ENCODE measurements at places on chromosomes 5 and 9.

- no peak for DNase-seq
Measured at GRCh38 chr9:84413301-84413700, 72.7 kb upstream of the SLC28A3 start.

DNA sequence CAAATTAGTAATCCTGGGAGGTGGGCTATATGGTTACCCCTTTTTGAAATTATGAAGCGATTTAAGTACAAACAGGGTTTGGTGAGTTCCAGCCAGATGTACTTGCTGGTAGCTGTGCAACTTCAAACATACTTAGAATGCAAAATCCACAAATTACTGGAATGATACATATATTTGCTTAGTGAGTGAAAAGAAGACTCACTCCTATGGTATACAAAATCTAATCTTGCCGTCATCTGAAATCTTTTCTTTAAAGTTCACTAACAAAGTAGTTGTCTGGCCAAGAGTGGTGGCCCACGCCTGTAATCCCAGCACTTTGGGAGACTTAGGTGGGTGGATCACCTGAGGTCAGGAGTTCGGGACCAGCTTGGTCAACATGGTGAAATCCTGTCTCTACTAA, 64.9 kb upstream of the TJP2 start:
- no peak for DNase-seq

DNA sequence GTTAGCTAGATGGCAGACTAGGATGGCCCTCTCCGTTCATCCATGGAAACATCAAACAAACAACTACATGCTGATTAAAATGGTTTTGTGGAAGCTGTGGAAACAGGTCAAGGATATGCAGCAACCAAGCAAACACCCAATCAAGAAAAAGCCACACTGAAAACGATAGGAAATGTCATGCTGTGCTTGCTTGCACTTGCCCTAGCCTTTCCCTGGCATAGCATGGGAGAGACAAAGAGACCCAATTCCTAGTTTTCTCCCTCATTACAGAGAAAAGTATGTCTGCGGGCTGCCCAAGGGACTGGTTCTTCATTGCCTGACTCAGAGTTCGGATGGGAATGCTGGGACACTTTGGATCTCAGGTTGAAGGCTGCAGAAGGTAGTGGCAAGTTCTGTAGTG, 98.7 kb downstream of the FANCC start:
- no peak for DNase-seq

DNA sequence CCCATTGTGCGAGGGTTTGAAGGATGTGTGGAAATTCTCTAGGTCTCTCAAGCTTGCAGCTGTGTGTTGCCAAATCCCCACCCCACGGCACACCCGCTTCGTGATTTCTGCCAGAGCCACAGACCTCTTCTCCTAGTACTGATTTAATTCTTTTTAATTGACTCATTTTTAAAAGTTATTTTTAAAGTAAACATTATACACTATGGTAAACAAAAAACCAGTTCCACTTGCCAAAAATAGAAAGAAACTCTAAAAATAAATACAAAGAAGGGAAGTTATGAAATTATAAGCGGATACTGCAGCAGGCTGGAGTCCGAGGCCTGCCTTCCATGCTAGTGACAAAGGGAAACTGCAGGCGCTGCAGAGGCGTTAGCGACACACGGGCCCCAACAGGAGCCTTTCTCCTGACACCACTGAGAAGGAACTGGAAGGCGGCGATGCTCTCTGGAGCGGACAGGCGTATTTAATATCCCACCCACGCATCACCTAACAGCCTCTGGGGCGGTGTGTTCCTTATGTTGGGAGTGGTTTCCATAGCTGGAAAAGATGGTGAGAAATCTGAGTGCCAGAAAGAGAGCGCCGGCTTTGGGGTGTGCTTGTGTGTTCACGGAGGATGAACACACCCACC, 122.5 kb downstream of the COL23A1 start:
- DNase-seq: no peak

DNA sequence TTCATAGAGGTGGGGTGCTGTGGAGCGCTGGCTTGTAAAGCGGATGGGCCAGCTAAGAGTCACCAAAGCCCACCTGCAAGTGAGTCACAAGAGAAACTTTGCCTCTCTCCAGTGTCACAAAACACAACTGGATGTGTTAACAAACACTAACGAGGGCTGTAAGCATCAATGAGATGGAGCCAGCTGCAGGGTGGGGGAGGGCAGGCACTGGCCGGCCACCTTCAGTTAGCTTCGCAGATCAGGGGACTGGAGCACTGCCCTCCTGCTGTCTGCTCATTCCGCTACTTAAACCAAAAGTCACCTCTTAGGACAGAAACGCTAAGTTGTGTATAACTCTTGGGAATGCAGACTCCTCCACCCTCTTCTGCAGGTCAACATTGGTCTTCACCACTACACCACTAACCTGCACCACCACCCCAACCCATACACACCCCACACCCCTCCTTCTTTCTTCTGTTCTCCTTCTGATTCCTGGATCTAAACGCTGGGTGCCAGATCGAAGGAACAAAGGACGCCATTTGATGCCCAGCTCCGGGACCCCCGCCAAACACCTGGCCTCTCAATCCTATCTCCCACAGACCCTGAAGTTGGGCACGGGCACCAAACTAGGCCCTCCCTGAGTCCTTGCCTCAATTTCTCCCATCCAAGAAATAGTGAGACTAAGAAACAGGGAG, 2.1 kb downstream of the ARSI start:
- DNase-seq: no peak

DNA sequence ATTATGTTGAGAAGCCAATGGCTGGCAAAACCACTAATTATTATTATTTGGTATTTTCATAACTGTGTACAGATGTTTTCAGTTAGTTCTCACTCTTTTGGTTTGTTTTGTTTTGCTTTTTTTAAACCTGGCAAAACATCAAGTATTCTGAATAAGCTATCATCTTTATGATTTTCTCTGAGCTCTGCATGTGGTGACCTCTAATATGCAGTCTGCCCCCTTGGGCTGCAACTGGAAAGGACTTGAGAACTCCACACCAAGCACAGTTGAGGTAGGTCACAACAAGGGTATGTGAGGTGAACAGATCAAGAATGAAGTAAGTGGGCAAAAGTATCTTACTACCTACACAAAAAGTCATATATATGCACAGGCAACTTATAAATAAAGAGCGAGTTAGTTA, 202.2 kb downstream of the NFIB start:
- no peak for DNase-seq

DNA sequence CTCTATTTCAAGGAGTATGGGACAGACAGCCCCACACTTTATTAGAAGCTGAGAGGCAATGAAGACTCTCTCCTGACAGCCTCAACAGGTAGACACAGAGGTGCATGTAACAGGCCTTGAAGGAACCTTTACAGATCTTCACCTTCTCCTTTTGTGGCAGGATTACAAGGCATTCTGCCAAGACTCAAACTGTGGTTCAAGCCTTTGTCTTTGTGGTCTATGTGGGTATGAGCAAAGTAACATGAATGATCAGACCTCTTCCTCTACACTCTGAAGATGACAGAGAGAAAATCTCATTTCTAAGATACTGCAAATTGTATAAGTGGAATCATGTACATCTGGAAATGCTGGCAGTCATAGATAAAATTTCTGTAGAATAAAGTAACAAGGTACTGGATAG, 346.9 kb downstream of the CDH9 start:
- DNase-seq: no peak

- no peak for DNase-seq
Measured at GRCh38 chr9:110604171-110604601, 24.6 kb upstream of the SVEP1 start.

- no peak for DNase-seq
Measured at GRCh38 chr5:7244208-7244607, 151.7 kb upstream of the ADCY2 start.

DNA sequence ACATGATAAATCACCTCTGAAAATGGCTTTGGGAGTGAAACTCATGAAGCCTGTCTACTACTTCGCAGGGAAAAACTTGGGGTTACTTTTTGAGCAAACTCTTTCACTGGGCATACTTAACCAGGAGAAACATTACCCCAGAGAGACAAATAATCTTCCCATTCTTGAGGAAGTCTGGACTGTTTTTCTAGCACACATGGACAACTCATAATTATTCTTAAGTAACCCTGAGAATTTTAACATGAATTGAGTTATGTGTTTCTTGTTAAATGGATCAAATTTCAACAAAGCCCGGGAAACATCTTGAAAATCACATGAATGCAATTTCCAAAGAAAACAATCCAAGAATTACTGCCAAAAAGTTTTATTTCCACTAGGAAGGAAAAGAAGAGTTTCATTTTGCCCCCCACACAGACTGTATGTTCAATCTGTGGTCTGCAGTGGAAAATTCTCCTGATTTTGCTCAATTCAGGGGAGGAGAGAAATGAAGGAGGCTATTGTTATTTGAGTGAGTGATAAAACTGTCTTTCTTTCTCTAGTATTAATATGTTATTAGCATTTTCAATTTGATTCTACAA, 564.8 kb upstream of the CLINT1 start:
- no peak for DNase-seq

Measured in activated CD4-positive, alpha-beta memory T cell treated with anti-CD3 and anti-CD28 coated beads, Interleukin-2, amount 10 ng/mL, durations not matched to agents 7 days and 5 days (primary cell).